ENCODE measurements at places on chromosomes 12 and 14.

- no peak for DNase-seq
Measured at GRCh38 chr12:106179086-106179485, 40.3 kb upstream of the NUAK1 start.

- DNase-seq = no peak
Measured at GRCh38 chr14:22483863-22484593, 105.0 kb downstream of the DAD1 start.

DNA sequence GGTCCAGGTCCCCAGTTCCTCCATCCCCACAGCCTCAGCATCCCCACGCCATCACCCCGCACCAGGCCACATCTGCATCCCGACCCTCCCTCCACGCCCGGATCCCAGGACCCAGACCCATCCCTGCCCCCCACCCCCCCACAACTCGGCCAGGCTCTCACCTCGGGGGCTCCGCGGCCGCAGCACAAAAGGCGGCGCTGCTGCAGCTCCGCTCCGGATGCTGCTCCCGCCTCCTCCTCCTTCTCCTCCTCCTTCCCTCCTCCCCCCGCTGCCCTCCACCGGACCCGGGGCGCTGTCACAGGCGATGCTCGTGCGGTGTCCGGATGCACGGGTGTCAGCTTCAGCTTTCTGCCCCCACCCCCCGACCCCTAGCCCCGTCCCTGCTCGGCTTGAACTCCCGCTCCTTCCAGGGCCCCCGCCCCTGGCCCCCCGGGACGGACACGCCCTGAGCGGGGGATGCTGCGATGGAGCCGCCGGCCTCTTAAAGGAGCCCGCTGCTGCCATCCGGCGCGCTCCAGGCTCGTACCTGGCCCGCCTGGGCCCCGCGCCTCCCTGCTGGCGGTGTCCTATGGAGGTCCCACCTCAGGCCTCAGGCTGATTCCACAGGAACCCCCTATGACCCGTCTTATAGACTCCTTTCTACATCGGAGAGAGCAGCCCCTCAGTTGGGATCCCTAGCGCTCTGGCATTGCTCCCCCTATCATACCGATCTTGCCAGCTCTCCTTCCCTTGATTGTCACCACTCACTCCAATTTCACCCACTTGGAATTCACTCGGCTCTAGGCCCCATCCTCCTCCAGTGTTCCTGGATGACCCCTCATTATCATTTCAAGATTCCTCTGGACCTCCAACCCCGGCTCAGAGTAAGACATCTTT is at the start of gene MAP3K12:
MAP3K12 (minus strand) TSS at position 193 of the 876 bp plus-strand sequence. CDS start 12,067 bp downstream, outside the sequence.
- peak; percentile 46 for DNase-seq

DNA sequence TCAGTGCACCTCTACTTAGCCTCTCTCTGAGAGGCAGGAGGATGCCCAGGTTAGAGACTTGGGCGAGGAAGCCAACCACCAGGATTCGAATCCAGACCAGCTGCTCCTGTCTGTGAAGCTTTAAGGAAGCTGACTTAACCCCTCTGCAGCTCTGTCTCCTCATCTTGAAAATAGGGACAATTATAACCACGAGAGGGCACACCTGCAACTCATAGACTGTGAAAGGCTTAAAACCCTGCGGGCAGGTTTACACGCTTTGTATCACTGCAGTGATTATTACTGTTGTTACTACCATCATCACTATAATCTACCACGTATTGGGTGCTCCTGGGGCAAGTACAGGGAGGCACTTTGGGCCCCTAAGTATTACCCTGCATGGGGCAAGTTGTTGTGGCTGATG is 379.8 kb downstream of the VRK1 start:
- DNase-seq = no peak

GRCh38 chr12:74286254-74286653 is 251.4 kb upstream of the ATXN7L3B start:
- DNase-seq = no peak

DNA sequence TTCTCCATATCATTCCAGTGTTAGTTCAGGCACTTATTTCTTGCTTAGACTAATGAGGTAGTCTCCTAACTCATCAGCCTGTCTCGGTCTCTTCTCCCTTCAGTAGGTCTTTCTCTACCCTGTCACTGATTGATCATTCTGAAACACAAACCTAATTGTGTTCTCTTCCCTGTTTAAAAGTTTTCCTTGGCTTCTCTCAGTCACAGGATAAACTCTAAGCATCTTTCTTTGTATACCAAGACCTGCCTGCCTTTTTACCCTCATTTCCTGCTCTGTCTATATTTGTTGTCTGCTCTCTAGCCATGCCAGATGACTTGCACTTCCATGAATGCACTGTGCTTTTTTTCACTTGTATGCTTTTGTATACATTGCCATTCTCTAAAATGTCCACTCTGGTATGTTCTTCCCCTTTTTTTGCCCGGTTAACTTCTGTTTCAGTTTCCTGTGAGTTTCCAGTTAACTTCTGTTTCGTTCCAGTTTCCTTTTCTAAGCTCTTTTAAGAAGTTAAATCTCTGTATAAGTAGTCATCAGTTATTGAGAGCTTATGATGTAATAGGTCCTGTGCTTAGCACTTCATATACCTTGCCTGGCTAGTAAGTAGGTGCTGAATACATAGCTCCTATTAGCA is 12.8 kb downstream of the DIP2B start:
- DNase-seq = peak; percentile 74
